ENCODE measurements at places on chromosomes 12 and 14.

GRCh38 chr12:118884226-118884625 is 97.1 kb upstream of the SRRM4 start:
- no peak for DNase-seq

GRCh38 chr12:124646385-124647230 is 79.2 kb upstream of the NCOR2 start:
- DNase-seq: peak; percentile 12

DNA sequence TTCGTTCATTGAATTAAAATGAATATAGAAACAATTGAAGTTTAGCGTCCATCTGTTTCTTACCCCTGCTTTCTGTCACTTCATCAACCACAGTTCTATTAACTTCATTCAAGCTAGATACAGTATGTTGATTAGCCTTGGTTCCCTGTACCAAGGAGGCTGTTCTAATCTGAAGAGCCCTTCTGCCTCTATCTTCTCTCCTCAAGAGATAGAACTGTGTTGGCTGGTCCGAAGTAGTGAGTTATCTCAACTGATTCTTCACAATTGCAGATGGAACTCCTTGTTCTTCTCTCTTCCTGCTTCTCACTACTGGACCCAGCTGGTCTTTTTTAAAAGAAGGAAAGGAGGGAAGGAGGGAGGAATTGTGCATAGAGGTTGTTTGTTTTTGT is 82.1 kb upstream of the TRAF3 start:
- DNase-seq: no peak

GRCh38 chr12:124917841-124918621 is 3.6 kb upstream of the UBC start:
- DNase-seq: peak; percentile 18

DNA sequence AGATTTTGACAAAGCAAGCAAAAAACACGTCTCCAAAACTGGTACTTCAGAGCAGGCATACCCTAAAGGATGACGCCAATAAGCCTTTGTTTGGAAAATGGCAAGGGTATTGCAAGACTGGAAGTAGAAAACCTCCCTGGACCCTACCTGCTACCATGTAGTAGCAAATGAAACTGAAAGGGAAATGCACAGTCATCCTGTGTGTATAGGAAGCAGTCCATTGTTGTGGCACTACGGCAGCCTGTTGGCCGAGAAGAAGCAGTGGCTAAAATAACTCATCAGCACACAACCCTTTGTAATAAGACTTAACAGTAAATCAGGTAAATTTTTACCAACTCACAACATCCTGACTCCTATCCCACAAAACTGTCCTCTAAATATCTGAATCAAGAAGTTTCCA is 386.4 kb downstream of the RGS6 start:
- DNase-seq: no peak

DNA sequence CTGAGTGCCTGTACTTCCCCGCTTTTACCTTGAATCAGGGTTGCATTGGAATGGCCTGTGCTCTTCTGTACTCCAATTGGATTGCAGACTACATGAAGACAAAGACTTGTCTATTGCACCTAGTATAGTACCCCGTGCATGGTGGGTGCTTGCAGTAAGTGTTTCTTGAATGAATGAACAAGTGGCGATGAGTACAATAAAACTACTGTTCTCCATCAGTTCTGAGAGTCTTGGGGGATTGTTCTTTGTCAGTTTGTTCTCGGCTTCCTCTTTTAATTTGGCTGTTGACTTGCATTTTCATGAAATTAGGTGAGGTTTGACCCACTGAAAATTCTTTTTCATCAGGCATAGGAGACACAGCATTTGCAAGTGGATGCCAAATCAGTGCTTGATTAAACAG is 34.1 kb downstream of the ERH start:
- no peak for DNase-seq

DNA sequence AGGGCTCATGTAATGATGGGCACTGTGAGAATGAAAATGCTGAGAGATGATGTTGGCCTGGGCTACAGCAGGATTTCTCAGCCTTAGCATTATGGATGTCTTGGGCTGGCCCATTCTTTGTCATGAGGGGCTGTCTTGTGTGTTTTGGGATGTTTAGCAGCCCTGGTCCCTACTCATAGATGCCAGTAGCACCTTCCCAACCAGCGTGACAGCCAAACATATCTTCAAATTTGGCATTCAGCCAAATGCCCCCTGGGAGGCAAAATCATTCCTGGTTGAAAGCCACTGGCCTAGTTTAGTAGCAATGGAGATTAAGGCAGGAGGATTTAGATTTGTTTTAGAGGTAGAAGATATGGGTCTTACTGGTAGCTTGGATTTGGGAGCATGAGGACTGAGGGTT is 26.6 kb downstream of the UBE3B start:
- no peak for DNase-seq

DNA sequence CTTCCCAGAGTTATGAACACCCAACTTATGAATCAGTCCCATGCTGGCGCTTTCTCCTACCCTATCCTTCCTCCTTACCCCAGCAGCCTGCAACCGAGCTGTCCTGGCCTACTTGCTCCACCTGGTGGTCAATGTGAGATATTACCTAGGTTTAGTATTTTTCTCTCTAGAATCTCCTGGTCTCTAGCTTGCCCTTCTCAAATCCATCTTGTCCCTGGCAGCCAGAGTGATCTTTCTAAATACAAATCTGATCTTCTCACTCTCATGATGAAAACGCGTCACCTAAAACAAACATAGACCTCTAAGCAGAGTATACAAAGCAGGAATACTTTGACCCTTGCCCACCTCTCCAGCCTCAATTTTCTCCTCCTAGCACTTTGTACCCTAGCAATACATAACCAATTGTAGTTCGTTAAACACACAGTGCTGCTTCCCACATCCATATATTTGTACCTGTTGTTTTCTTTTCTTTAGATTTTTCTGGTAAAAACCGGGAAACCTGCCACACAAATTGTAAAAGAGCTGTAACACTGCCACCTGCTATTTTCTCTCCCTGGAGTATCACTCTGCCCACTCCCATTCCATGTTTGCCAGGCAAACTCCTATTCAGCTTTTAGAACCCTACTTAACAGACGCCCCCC is 20.0 kb upstream of the TCP11L2 start:
- DNase-seq: peak; percentile 66

GRCh38 chr12:95874452-95874851 is 15.7 kb downstream of the SNRPF start:
- no peak for DNase-seq

- no peak for DNase-seq
These were observed 35.5 kb upstream of the C12orf75 start for GRCh38 chr12:105294886-105295479.

- DNase-seq: no peak
These were observed 116.0 kb upstream of the PLXNC1 start for GRCh38 chr12:94032368-94032767.

- no peak for DNase-seq
These were observed 129.0 kb upstream of the HMGA2 start for GRCh38 chr12:65695113-65695865.

GRCh38 chr12:54215989-54216796 is 27.4 kb upstream of the SMUG1 start:
- peak; percentile 52 for DNase-seq

DNA sequence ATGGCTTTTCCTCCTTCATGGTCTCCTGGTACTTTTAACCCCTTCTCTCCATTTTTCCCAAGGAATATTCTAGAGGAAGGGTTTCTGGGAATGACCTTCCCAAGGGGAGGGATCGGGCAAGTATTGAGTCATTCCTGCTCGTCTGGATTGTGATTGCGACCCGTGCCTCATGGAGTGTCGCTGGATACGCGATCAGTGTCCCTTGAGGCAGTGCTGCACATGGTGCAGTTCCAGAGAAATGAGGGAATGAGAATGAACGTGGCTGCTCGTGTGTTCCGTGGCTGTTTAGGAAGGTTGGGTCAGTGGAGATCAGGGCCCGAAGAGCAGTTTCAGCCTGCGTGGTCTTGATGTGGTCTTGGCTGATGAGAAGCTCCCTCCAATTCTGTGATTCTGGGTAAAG is 234.4 kb downstream of the CACNA1C start:
- no peak for DNase-seq

DNA sequence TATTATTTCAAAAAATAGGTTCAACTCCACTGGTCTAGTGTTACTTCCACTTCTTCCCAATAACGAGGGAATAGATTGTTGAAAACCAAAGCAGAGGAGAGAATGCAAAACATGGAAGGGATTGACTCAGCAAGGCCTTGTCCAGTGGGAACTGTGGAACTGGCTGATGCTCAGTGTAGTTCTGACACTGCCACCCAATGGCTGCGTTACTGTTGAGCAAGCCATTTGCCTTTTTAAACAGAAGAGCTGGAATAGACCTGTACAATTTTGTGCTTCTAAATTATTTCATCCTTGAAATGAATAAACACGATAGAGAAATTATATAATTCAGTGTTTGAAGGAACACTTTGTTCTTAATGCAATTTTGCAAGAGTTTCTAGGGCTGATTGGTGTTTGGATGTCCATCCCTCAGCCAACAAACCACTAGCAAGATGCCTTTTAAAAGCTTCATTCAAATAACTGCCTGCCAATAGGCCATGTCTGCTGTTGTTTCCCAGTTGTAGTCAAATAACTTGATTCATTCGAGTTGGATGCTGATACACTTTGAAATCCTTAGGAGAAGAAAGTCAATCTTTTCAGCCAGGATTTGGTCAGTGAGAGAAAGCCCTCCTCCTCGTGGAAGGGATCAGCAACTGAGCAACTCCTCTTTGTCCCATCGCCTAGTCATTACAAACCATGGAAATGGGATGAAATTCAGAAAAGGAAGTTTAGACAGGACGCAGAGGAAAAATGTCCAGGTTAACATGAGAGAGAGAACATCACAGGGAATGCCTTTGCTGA is 7.3 kb upstream of the MGP start:
- no peak for DNase-seq

- no peak for DNase-seq
These were observed 12.5 kb upstream of the KRT80 start for GRCh38 chr12:52204095-52204930.

DNA sequence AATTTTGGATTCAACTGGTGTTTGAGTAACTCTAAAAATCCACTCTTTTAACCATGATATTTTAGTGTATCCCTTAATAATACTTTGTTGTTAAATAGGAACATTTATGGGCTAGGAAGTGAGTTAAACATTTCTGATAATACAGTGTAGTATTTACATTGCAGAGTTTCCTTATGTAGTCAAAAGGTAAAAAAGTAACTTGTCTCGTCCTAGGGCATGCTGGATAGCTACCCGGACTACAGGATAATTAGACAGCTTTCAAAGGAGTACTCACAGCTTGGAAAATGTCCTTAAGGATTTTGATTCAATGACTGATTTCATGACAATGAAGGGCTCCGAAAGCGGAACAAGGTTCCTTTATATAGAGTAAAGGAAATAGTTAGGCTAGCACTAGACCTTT is 14.5 kb upstream of the KITLG start:
- no peak for DNase-seq

DNA sequence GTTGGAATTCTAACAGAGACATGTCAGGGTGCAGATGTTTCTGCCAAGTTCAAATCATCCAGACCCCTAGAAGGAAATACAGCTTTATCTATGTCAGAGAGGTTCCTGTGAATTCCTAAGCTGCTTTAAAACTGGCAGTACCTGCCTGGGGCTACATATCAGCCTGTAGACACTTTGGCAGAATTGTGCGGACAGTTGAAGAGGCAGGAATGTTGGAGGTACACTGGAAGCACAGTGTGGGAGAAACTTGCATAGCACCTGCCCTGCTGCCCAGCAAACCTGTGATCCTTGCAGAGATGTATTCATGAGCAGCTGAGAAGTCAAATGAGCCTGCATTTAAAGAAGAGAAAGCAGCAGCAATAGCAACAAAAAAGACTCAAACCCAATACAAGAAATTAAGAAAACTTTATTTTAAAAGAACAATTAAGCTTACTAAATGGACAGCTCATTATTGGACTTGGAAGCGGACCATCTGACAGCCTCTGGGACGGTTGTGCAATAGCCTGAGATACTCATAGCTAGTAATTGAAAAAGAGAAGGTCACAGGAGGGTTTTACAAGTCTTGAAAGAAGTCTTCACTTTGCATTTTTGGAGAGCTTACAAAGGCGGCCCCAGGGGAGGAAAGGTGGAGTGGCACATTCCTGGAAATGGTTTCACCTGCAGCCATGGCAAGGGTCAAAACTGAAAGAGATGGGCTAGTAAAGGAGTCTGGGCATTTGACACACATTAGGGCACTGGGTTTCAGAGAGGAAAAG is 280.9 kb upstream of the FLRT2 start:
- no peak for DNase-seq

DNA sequence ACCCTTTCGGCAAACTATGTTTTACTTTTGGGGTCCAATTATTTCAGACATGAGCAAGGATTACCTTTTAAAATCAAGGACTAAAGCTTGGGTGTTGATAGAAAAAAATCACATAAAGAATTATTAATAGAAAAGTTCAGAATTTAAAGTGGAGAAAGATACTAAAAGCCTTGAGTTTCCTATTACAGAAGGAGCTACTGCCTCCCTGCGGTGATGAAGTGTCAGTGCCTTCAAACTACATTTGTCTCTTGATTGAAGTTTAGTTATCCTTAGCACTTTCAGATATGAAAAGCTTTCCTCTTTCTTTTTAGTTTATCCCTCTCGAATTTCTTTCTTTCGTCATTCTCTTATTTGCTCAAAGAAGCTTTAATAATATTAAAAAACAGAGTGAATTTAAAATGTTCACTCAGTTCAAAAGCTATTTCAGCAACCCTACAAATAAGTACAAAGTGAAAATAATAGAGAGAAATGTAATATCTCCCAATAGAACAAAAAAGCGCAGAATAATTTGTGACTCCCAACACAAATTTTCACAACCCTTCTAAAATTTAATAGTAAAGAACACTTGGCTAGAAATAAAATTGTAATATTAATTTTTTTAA is 87.6 kb downstream of the SEC23A start:
- DNase-seq: peak; percentile 30

DNA sequence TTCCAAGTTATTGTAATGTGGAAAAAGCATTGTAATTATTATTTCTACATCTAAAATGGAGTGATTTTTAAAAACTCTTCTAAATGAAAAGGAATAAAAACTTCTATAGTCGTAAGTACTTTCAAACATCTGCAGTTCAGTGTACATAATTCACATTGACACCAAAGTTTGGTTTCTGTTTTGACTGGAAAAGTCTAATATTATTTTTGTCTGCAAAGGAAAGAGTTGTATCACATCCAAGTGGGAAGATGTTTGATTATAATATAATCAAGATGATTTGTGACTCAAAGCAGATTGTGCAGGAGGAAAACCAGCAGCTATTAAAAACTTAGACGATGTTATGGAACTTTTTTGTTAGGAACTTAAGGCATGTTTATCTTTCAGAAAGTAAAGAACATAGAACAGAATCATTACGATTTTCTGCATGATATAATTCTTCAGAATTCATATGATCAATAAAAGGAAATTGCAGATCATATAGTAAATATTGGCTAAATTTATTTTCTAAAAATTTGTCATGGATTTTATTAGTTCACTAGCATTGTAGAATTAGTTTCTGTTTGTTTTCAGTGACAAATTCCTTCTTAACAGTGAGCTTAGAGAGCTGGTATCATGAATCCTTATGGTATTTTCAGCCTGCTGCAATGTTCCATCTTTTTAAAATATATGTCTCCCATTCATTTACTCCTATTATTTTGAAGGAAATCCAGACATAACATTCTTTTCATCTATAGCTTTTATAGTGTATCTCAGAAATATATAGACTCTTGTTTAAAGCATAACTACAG is 145.8 kb downstream of the MIPOL1 start:
- no peak for DNase-seq

GRCh38 chr14:105326891-105327694 is 12.5 kb downstream of the PACS2 start:
- no peak for DNase-seq
